ENCODE measurements at places on chromosomes 7 and 10.
A peak's percentile ranks its signal among the peaks of the same experiment; 100 is the strongest.

GRCh38 chr10:50577681-50578350 lies 45.9 kb downstream of the SGMS1 start:
- no peak for DNase-seq

DNA sequence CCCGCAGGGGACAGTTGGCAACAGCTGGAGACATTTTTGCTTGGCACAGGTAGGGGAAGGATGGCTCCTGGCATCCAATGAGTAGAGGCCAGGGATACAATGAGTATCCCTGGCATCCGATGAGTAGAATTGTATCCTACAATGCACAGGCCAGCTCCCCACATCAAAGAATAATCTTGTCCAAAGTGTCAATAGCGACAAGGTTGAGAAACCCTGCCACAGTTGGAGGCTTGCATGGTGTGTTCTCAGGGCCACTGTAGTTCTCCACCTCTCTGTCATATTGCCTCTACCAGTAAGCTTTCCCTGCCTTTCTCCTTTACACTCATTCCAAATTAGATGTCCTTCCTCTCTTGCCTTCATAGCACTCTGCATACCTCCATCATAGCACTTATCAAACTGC lies 60.7 kb downstream of the ZNF92 start:
- no peak for DNase-seq

- no peak for DNase-seq
These were observed 104.3 kb downstream of the UBE2H start for GRCh38 chr7:129848436-129848835.

GRCh38 chr7:111910656-111911055 lies 295.5 kb downstream of the DOCK4 start:
- no peak for DNase-seq

- DNase-seq, result no peak
These were observed 1002.0 kb downstream of the REEP3 start for GRCh38 chr10:64523065-64523759.

GRCh38 chr7:132738254-132738653 lies 162.0 kb upstream of the PLXNA4 start:
- DNase-seq, result peak; percentile 58

GRCh38 chr10:61302124-61302523 lies 151.1 kb downstream of the TMEM26 start:
- DNase-seq, result no peak

DNA sequence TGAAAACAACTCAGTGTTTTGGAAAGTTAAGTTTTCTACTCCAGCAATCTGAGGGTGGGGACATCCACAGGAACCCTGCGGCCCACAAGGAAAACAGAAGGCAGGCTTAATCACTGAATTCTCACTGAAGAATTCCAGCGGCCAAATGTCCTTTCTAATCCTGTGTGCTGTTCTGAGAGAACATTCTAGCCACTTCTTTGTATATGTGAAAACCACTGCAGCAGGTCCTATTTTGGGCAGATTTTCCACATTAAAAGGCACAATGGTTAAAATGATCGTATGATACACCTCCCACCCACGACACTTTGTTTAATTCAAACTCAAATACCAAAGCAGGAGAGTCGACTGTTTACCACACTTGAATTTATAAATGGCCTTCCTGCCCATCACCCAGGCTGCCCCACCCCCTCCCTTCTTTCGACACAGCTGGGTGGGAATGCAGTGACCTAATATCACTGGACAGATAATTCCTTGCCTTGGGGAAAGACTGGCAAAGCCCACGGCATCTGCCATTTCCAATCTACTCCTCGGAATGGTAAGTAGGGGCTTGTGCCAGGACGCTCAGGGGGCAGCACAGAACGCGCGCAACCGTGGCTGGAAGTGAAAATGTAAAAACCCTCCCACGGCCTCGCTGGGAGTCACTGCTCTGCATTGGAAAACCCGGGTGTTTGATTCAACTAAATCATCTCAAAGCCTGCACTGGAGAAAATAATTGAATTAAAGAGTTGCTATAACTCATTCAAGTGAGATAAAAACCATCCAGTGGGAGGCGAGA lies 67.0 kb downstream of the CTBP2 start:
- no peak for DNase-seq
